ENCODE measurements at places on chromosomes 4 and X.
A peak's percentile ranks its signal among the peaks of the same experiment; 100 is the strongest.

DNA sequence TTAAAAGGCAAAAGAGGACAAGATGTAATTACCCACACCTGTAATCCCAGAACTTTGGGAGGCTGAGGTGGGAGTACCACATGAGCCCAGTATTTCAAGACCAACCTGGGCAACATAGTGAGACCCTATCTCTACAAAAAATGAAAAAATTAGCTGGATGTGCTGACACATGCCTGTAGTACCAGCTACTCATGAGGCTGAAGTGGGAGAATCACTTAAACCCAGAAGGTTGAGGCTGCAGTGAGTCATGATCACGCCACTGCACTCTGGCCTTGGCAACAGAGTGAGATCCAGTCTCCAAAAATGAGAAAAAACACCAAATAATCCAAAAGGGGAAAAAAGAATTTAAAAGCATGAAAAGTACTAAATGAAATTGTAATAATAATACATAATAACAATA, 30.8 kb downstream of the NR0B1 start:
- DNase-seq = no peak

DNA sequence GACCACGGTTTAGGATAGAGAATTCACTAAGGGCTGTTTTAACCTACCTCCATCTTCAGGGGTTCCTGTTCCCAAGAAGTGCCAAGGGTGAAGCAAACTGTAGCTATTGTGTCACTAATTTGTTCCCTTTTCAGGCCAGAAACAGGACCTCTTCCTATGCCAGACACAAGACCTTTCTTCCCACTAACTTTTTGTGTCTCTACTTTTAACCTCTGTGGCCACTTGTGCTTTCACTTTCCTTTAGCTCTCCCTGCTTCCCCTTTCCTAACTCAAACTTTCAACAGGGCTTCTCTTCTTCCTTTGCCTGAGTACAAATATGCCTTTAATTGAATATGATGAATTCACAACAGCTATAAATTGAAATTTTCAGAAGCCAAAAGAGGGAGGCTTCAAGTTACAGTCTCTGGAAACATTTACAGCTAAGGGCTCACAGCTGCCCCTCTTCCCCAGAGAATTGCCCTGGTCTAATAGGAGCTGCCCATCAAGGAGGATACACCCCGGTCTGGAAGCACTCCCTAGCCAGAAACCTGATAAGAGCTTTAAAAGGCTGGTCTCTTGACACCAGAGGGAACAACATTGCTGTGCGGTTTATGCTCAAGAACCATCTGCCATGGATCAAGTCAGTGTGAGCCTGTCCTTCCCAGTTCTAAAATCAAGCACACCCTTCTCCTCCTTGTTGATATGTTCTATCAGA, 61.7 kb upstream of the PLS3 start:
- DNase-seq = peak; percentile 5

GRCh38 chr4:109359040-109359646, 56.7 kb upstream of the COL25A1 start:
- no peak for DNase-seq

GRCh38 chr4:31343061-31343460, 622.9 kb downstream of the PCDH7 start:
- DNase-seq = no peak

- no peak for DNase-seq
Observed at GRCh38 chr4:36961420-36961819, 283.1 kb upstream of the NWD2 start.

GRCh38 chrX:13103188-13103913, 58.9 kb upstream of the FAM9C start:
- DNase-seq = no peak

- peak; percentile 10 for DNase-seq
Observed at GRCh38 chr4:111542056-111542455, 603.2 kb upstream of the FAM241A start.

- no peak for DNase-seq
Observed at GRCh38 chrX:29535212-29536162, 679.9 kb upstream of the MAGEB2 start.

DNA sequence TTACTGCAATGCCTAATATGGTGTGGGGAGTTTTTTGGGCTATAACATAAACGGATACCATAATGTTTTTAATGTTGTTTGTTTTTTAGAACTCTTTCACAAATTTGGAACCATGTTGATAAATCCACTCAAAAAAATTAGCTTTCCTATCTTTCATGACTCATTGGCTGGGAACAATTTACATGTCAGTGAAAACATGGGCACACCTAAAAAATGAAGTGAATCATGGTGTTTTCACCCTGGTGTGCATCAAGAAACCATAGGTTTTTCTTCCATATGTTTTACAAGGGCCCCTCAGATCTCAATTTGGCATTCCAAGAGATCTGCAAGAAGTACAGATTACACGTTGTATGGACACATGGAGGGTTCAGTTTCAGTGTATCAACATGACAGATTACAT, 207.1 kb downstream of the NWD2 start:
- no peak for DNase-seq

DNA sequence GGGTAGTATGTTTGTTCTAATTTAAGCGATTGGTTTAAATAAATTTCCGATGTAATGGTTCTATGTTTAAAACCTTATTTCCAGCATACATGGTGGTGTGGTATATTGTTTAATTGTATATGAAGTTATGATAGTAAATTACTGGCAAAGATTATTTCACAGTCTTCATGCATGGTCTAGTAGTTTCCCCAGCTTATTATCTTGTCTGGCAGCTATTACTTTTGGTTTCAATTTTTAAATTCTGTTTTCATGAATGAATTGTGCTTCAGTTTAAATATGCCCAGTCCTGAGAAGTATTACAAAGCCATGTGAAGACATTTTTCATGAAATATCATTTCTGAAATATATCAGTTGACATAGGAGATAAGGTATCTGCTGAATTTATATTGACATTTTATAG, 6.3 kb downstream of the ALG13 start:
- DNase-seq = no peak

DNA sequence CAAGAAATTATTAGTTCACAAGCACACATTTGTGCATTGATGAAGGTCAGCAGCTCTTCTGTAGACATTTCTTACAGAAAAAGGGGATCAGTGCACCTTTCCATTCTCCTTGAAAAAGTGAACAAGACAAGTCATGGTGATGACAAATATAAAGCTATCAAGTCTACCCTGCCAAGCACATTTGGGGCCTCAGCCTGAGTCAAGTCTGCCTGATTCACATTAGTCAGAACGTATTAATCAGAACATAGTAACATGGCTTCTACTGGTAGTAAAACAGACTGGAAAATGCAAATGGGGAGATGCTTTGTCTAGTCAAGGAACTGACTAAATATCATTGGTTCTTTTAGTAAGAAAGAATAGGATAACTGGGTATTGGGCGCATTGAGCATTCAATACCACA, 2305.1 kb downstream of the PCDH7 start:
- no peak for DNase-seq

- DNase-seq = no peak
Observed at GRCh38 chrX:138995458-138995857, 283.9 kb upstream of the FGF13 start.

DNA sequence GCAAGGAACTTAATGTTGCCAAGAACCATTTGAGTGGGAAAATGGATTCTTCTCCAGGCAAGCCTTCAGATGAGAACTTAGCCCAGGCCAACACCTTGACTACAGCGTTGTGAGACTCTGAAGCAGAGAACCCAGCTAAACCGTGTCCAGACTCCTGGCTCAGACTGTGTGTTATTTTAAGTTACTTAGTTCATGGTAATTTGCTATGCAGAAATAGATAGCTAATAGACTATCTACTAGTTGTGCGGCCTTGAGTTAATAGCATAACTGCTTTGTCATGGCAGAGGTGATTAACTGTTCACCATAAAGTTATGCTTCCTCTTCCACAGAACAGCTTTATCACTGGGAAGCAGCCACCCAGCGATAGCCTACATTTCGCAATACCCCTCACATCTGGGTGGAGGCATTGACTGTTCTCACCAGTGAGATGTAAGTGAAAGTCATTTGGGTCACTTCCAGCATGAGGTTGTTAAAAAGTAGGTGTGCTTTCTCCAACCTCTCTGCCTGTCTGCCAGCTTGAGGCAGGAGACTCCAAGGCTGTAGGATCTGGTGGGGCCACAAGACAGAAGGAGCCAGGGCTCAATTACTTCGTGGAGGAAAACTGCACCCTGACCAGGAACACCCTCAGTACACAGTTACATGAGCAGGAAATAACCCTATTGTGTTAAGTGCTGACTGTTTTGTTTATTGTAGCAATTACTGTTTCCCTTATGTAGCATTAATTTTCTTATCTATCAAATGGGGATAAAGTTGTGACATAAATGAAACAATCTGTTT, 94.2 kb downstream of the GPAT3 start:
- peak; percentile 37 for DNase-seq

DNA sequence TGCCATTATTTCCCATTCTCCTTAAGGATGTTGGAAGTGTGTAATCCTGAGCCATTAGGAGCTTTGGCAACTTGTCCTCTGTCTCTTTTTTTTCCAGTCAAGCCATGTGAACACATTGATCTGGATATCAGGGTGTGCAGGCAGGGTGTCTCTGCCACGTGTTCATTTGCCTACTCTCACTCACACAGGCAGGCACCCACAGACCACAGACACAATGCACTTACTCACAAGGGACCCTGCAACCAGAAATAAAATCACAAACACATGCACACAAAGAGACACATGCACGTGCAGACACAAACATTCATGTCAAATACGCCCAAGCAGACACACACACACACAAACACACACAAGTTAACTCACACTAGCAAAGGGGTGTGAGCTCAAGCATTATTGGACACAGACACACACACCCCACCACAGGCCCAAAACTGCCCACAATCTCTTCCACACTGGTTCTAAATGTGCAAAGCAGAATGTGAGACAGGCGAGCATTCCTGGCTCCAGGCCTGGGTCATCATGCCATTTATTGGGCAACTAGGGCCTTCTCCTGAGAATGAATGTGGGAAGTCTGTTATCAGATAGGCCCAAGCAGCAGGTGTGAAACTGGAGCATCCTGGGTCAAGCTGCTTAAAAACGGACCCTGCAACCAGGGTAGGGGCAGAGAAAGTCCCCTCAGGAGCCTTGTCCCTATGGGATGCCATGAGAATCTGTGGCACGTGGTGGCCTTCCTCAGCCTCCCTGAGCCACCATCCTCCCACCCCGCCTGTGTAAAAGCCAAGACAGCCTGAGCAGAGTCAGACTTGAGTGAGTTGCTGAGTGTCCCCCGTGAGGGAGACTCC, 63.4 kb downstream of the NBDY start:
- no peak for DNase-seq

- no peak for DNase-seq
Observed at GRCh38 chr4:185145572-185145971, 2.5 kb downstream of the SLC25A4 start.

DNA sequence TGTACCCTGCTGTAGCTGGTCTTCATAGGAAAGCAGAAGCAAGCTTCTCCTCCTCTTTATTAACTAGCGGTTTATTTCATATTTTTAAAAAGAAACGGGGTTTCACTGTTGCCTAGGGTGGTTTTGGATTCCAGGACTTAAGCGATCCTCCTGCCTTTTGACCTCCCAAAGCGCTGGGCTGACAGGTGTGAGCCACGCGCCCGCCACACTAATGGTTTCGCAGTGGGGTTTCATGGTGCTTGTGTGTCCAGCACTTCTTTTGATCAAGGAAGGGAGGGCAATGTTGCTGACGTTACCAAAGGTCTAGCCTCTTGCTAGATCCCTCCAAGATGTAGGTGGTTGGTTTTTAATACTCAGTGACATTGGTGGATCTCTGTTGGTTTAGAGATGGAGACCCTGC, 1.4 kb downstream of the MAEA start:
- DNase-seq = peak; percentile 2

- DNase-seq = no peak
Observed at GRCh38 chr4:138087066-138087719, 155.0 kb downstream of the SLC7A11 start.

- DNase-seq = no peak
Observed at GRCh38 chr4:183788308-183788905, 116.7 kb upstream of the STOX2 start.

- DNase-seq = no peak
Observed at GRCh38 chrX:100698551-100698950, 33.4 kb downstream of the SYTL4 start.

DNA sequence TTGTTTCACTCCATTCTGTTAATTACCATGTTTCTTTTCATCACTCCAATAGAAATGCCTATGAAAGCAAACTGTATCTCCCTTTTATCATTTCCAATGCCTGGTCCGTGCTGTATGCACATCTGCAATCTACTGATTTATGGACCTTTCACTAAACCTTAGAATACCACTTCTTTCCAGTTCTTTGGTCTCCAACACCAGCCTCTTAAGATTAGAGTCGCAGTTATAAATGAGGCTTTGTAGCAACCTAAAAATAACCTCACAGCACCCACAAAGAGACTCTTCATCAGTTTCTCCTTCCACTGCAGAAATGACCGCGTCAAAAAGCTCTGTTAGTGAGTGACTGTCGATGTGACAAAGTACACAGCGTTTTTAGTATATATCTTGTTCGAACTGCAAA, 282.6 kb downstream of the ADGRA3 start:
- no peak for DNase-seq

GRCh38 chrX:54030329-54030728, 13.9 kb downstream of the PHF8 start:
- DNase-seq = no peak

DNA sequence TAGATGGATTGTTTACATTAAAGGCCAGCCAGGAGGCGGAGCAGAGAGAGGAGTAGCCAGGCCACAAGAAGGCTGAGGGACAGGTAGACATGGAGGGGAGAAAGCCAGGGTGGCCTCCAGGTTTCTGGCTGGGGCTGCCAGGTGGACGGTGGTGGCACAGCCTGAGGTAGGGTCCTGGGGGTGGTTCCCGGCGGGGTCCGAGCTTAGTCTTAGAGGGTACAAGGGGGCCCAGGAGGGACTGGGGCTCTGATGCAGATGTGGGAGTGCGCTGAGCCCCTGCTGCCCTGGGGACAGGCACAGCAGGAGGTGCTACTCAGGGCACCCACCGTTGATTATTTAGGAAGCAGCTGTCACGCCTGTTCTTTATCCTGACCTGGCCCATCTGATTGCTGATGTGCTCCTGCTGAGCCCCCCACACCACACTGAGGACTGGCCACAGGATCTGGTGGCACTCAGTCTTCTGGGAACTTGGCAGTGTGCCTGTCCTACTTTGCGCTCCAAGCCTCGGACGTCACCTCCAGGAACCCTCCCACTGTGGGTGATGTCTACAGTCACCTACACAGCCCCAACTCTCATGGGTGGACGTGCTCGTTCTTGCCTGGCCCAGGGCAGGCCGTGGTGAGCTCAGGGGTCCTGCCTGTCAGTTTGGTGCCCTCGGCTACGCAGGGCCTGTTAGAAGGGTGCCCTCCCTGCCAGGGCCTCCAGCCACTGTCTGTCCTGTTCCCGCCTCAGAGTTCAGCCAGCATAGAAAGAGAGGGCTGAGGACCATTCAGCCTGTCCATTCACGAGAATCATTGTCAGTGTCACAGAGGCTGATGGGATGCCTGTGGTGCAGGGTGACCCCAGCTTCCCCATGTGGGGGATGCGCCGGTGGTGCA, 12.0 kb downstream of the WFS1 start:
- no peak for DNase-seq

GRCh38 chr4:48173056-48173991, 39.3 kb upstream of the TXK start:
- DNase-seq = peak; percentile 77

GRCh38 chrX:109472939-109473735, 8.7 kb downstream of the GUCY2F start:
- peak; percentile 12 for DNase-seq

Data from AG20443 (cell line).